ENCODE measurements at places on chromosomes 7 and 10.

DNA sequence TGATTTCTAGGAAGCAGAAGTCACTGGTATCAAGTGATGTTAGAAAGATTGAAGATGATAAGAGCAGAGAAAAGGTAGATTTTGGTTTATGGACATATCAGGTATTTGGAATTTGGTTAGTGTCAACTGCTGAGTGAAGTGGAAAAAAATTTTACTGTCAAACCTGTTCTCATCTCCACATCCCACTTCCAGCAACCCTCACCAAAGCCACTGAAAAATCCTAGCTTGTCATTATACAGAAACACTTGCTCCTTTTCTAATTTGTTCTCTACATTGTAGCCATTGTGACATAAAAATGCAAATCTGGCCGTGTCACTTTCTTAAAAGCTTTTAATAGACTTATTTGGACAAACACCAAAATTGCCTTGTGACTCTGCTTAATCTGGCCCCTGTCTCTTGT lies 54.0 kb downstream of the TRIM24 start:
- DNase-seq: no peak

- DNase-seq: no peak
Observed at GRCh38 chr7:28990200-28990960, 32.2 kb upstream of the TRIL start.

GRCh38 chr7:99898023-99898357 lies 21.2 kb upstream of the OR2AE1 start:
- no peak for DNase-seq

GRCh38 chr7:151954866-151955820 lies 1.1 kb upstream of the GALNTL5 start:
- no peak for DNase-seq

DNA sequence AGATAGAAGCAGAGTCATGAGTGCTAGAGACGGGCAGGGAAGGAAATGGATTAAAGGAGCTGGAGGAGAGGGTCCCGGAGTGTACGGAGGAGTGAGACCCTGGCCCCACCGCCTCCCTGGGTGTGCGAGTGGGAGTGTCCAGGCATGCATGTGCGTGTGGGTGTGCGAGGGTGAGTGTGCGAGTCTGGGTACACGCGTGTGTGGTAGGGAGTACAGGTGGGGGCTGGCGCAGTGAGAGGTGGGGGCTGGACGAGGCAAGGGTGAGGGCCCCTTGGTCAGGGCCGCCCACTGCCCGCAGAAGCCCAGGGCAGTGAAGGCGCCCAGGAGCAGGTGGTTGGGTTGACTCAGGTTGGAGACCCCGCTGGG lies 97.6 kb downstream of the BMS1 start:
- no peak for DNase-seq

All from iPS DF 6.9 (cell line).